A549 treated with CORT108297 at 1 μM for 4 hours (cell line): ENCODE measurements at places on chromosomes 5 and 9. TPM values are rescaled to one million over a fixed set of nuclear protein-coding genes. Genes with fewer than 3 reads are reported as not detected.

The ESM1 gene
- total RNA-seq, result 0.06 TPM in 1 of 5 replicates, not detected in the others

The HTR1A gene
- total RNA-seq, result not detected in 5 replicates

The GPR151 gene
- not detected in 5 replicates for total RNA-seq

The TAF1L gene
- 0.01 TPM in 1 of 5 replicates, not detected in the others for total RNA-seq

The KCNIP1 gene
- not detected in 5 replicates for total RNA-seq

The SPTLC1 gene
- total RNA-seq, result 57.1 to 79.0 TPM (median 62.0 TPM) in 5 replicates

The CMYA5 gene
- total RNA-seq, result 0.12 to 0.19 TPM (median 0.15 TPM) in 5 replicates

The GAS1 gene
- 0.05 to 0.15 TPM (median 0.11 TPM) in 5 replicates for total RNA-seq

The ECM2 gene
- 0.13 to 0.30 TPM (median 0.19 TPM) in 5 replicates for total RNA-seq

The TCERG1 gene
- 41.7 to 53.6 TPM (median 48.0 TPM) in 5 replicates for total RNA-seq

The GABRB2 gene
- total RNA-seq, result not detected in 5 replicates

The PCDHB16 gene
- total RNA-seq, result 0.06 to 0.10 TPM (median 0.06 TPM) in 5 replicates

The RPS23 gene
- total RNA-seq, result 3,366 to 5,159 TPM (median 3,517 TPM) in 5 replicates

The SLC6A19 gene
- 0.01 to 0.03 TPM (median 0.01 TPM) in 3 of 5 replicates, not detected in the others for total RNA-seq

The FOXI1 gene
- not detected in 5 replicates for total RNA-seq

The IL11RA gene
- total RNA-seq, result 4.4 to 7.5 TPM (median 6.4 TPM) in 5 replicates

The BARHL1 gene
- total RNA-seq, result 0.03 TPM in 1 of 5 replicates, not detected in the others

The MBLAC2 gene
- total RNA-seq, result 1.9 to 3.0 TPM (median 2.8 TPM) in 5 replicates

The SLC45A2 gene
- 0.05 TPM in 1 of 5 replicates, not detected in the others for total RNA-seq

The SOX30 gene
- 0.03 to 0.13 TPM (median 0.05 TPM) in 3 of 5 replicates, not detected in the others for total RNA-seq

The TAF11L10 gene
- total RNA-seq, result not detected in 5 replicates

The OGN gene
- total RNA-seq, result not detected in 5 replicates

The IL5 gene
- not detected in 5 replicates for total RNA-seq

The OR2S2 gene
- not detected in 5 replicates for total RNA-seq

The GDF9 gene
- total RNA-seq, result 0.18 to 0.31 TPM (median 0.21 TPM) in 5 replicates

The RMI1 gene
- total RNA-seq, result 9.4 to 15.5 TPM (median 11.0 TPM) in 5 replicates

The PHF24 gene
- 0.03 to 0.18 TPM (median 0.10 TPM) in 5 replicates for total RNA-seq

The NRARP gene
- 2.8 to 7.8 TPM (median 4.8 TPM) in 5 replicates for total RNA-seq

The P4HA2 gene
- 37.2 to 50.0 TPM (median 44.5 TPM) in 5 replicates for total RNA-seq

The SH3TC2 gene
- total RNA-seq, result 0.35 to 0.58 TPM (median 0.36 TPM) in 5 replicates

The FGF1 gene
- 0.32 to 0.82 TPM (median 0.34 TPM) in 5 replicates for total RNA-seq

The FUT7 gene
- total RNA-seq, result 0.08 to 0.09 TPM in 2 of 5 replicates, not detected in the others

The PAPPA gene
- 24.8 to 45.0 TPM (median 35.3 TPM) in 5 replicates for total RNA-seq

The SLC1A1 gene
- total RNA-seq, result 1.1 to 1.6 TPM (median 1.6 TPM) in 5 replicates

The NUTM2G gene
- 0.03 TPM in 1 of 5 replicates, not detected in the others for total RNA-seq
